Dermis microvascular lymphatic vessel endothelial cell (primary cell): ENCODE measurements at places on chromosomes 1 and 21.

DNA sequence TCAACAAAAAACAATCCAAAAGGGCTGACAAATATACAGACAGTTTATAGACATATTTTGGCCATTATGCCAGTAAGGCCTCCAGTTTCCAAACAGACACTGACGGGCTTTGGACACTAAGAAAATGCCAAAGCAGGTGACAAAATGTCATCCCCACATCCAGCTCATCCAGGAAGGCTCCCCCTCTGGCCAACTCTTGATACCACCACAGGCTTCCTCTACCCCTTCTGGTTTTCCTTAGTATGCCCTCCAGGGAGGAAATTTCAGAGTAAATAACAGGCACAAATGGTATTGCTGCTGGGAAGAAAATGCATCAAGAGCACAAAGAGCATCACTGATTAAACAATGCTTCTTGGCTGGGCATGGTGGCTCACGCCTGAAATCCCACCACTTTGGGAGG, 225.3 kb downstream of the VAV3 start:
- DNase-seq = no peak

GRCh38 chr1:150083907-150084306, 16.3 kb downstream of the VPS45 start:
- no peak for DNase-seq

GRCh38 chr1:2049225-2049717, 940 bp upstream of the PRKCZ start:
- DNase-seq = no peak

- DNase-seq = no peak
Observed at GRCh38 chr1:58318157-58319005, 228.1 kb downstream of the OMA1 start.

DNA sequence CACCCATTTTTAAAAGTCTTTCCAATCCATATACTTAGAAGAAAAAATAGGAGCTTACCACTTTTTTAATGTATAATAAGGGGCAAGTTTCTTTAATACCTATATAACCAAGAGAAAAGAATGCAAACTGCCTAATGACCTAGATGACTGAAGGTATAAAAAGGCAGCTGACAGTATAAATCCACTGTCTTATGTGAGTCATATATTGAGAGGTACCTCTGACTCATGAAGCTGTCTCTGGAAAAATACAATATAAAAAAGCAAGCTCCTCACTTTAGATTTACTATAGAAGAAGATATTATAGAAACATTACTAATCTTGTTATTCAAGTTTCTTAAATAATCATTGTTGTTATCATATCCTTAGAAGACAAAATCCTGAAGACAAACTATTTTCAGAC, 144.2 kb downstream of the VAV3 start:
- DNase-seq = no peak

DNA sequence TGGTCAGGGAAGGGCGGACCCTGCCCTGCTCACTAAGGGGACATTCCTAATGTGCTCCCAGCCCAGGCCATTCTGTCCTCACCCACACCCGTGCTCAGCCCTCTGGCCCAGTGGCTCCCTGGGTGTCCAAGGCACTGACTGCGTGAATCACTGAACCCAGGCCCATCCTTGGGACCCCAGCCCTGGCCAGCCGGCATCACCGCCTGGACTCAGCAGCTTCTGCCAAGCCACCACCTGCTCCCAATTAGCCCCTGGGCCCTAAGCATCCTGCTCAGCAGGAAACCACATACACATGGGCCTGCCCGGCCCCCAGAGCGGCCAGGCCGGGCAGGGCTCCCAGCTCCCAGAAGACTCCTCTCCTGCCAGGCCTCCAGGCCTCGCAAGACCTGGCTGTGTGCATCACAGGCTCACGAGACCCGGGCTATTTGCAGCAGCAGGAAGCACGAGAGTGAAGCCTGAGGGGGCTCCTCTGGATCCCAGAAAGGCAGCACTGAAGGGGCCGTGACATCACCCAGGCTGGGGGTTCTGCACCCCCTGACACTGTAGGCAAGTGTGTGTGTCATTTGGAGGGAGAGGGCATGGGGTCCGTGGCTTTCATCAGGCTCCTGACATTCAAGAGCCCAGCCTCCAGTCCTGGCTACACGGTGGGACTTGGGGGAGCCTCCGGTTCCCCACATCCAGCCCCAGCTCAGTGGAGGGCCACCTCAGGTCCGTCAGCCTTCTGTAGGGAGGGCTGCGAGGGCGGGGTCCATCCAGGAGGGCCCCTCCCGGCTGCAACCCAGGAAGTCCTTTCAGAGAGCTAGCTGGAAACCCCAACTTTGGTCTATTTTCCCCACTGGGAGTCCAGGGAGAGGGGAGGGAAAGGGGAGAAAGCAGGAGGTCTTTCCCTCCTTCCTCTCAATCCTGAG, 1.6 kb downstream of the MFAP2 start:
- DNase-seq = no peak

DNA sequence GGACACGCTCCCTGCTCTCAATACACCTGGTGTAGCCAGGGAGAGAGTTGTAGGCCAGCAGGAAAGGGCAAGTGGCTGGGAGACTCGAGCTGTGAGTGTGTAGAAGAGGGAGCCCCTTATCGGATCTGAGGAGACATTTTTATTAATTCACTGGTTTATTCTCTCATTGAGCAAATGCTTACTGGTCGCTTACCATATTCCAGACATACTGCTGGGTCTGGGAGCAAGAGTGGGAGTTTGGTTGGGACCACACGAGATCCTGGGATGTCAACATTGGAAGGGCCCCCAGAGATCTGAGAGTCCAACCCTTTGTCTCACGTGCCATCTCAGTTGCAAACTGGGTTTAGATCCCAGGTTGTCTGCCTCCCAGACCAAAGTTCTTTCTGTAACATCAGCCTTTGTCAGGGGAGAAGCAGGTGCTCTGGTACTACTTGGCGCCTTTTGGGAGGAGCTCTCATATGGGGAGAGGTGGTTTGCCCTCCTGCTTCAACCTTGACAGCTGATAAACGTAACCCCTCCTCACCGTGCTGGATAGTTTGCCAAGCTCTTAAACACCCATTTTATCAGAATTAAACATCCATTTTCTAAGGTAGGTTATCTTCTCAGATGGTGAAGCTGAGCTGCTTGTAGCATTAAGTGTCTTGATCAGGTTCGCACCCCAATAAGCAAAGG, 742 bp downstream of the TMEM222 start:
- no peak for DNase-seq

DNA sequence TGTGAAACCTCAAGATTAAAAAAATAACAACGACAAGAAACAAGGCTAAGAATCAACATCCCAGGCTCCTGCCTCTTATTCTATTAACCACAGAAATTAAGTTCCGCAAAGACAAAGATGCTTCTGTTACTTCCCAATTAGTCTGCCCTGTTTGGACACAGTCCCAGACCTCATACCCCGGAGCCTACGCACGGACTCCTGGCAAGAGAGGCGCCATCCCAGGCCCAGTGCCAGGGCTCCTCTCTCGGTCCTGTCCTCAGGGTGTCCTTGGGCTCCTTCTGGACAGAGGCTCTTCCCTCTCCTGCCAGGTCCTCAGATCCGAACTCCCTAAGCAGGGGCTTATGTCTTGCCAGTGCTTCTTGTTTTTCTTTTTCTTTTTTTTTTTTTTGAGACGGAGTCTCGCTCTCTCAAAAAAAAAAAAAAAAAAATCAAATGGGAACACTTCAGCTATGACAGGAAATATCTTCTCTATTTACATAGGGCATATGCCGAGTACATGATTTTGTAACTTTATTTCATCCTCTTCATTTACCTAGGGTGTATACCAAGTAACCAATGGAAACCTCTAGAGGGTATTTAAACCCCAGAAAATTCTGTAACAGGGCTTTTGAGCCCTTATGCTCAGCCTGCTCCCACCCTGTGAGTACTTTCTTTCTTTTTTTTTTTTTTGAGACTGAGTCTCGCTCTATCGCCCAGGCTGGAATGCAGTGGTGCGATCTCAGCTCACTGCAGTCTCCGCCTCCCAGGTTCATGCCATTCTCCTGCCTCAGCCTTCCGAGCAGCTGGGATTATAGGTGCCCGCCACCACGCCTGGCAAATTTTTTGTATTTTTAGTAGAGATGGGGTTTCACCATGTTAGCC, 11.7 kb upstream of the ENO1 start:
- no peak for DNase-seq

GRCh38 chr21:46554431-46555224, 50.3 kb downstream of the S100B start:
- DNase-seq = no peak

GRCh38 chr1:173693238-173693637, 21.5 kb upstream of the KLHL20 start:
- no peak for DNase-seq

- no peak for DNase-seq
Observed at GRCh38 chr1:180849031-180849775, 63.5 kb upstream of the KIAA1614 start.

GRCh38 chr1:217136895-217137205, 413.6 kb upstream of the ESRRG start:
- DNase-seq = no peak

DNA sequence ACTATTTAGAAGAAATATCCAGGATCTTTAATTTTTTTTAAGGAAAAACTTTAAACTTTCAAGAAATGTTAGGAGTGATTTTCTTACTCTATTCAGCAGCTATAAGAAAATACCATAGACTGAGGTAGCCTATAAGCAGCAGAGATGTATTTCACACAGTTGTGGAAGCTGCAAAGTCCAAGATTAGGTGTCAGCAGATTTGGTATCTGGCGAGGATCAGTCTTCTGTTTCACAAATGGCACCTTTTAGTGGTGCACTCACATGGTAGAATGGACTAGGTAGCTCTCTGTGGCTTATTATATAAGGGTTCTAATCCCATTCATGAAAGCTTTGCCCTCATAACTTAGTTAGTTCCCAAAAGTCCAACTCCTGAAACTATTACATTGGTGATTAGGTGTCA, 207.4 kb downstream of the NCAM2 start:
- DNase-seq = no peak

DNA sequence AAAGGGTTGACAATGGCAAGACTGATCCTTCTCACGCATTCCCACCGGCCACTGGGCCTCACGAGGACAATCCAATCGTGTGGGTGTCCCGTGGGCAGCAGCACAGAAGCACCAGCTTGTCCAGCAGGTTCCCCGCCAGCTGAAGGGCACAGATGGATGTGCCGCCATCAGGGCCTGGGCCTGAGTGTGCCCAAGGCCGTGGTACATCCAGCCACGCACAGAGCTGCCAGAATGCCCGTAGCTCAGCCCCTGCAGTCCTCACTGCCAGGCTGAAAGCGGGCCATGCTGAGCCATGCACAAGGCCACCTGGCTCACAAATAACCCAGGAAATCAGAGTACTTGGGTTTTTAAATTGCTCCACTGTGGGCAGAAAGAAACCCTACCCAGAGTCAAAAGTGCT, 7.0 kb downstream of the NPHP4 start:
- no peak for DNase-seq

GRCh38 chr1:59029411-59030167, 245.7 kb upstream of the JUN start:
- peak; percentile 84 for DNase-seq

DNA sequence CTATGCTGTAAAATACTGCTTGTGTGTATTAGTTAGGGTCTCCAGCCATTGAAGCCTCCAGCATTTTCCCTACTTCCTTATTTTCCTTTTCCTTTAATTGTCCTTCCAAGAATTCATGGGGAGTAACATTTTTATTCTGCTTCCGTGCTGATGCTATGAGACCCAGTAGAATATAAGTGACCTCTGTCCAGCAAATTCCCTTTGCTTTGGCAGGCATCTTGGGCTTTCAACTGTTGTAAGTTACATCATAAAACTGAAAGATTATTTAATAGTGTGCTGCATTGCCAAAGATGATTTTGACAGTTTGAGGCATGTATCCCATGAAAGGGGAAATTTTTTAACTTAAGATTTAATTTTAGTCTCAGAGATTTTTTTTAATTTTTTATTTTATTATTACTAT, 48.1 kb upstream of the B3GALT2 start:
- DNase-seq = no peak

DNA sequence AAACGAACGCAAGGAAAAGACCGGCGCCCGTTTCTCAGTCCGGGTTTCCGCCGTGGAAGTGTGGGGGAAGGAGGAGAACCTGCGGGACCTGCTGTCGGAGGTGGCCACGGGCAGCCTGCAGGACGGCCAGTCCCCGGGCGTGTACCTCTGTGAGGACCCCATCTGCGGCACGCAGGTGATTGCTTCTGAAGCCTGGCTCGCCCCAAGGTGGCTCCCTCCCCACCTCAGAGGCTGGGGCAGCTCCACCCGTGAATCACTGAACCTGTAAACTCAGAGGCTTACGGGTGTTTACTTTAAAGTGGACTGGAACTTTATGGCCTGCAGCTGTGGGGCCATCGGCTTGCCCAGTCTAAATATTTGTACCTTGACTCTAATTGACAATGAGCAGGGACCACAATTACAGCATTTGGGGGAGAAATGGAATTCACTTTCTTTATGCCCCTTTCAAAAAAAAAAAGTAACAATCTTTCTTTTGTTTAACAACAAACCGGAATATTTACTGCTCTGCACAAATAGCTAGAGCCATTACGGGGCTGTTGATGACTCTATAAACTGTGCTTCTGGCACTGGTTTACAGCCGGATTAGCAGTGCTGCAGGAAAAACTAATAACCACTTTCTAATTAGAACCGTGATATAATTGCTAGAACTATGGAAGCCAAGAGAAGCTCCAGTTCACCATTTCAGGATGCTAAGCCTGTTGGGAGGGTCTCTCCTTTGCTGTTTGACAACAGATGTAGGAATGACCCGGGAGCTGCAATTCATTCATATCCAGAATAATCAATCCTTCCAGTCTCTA, 454.8 kb downstream of the KIF26B start:
- DNase-seq = no peak

DNA sequence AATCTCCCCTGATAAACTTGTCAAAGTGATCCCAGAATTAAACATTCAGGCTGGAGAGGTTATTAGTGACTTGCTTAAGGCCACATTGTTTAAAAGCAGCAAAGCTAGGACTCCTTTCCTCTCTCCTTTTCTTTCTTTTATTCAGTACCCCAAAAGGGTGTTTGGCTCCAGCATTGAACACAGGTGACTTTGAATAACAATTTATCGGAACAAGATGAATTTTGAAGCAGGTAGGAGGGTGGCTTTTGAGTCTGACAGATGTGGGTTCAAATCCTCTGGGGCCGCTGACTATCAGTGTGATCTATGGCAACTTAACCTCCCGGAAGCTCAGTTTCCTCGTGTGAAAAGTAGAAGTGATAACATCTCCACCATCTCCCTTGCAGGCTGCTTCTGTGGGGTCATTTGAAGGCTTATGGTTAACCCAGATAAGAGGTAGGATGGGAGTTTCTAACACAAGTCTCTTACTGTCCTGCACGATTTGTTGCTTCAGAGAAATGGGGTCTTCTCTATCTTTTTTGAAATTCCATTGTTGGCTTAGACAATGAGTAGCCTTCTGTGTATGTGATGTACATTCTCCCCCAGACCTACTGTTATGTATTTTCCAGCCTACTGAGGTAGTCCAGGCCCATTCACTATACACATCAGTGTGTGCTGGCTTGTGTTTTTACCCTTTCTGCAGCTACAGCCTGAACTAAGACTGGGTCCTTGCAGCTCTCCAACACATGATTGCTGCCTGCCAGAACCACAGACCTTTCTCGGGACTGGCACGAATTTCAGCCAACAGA, 29.0 kb downstream of the JUN start:
- no peak for DNase-seq
